ENCODE measurements at places on chromosomes 12 and 14.

DNA sequence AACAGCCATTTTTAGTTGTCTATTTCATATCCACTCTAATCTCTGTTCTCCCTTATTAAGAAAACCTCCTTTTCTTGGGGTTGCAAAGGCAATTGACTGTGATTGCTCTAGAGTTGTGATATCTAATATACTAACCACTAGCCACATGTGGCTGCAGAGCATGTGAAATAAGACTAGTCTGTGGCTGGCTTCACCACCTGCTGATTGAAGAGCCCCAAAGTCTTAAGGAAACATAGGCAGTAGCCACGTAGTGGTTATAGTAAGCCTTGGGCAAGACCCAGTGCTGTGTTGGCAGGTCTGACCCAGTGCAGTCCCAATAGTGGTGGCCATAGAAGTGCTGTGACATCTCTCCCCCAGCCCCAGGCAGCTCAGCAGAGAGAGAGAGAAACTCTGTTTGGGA, 28.4 kb upstream of the ATP2B1 start:
- DNase-seq, result no peak

GRCh38 chr12:9118158-9118557, 2.4 kb upstream of the A2M start:
- no peak for DNase-seq

DNA sequence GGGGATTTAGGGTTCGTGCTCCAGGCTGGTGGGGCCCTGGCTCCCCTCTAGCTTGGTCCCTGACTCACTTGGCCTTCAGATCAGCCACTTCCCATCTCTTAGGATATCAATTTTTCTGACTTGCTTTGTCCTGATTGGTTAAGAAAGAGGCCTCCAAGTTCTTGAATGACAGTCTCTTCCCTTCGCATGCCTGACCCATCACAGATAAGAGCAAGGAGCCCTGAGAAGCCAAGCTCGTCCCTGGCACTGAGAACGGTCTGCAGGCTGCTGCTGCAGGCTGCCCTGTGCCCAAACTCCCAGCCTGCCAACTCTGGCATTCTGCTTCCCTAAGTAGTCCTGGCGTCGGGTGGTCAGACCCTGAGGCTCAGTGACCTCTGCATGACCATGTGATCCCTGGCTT, 794 bp upstream of the LRTM2 start:
- DNase-seq, result no peak

DNA sequence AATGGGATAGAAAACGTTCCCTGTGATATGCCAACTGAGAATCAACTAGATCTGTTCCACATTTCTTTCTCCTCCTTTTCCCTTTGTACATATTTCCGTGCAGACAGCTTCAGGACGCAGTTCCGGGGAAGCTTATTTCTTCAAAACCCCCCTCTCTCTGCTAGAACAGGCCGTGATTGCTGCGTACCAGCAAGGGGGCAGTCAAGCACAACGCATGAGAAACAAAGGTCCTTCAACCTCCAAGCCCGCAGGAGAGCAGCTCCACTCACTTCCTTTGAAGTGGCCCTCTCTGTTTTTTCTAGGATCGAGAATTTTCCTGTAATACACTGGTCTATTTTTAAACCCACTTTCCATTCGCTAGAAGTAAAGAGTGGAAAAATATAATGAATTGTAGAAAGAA, 80.8 kb downstream of the ZNF664 start:
- DNase-seq, result peak; percentile 46

DNA sequence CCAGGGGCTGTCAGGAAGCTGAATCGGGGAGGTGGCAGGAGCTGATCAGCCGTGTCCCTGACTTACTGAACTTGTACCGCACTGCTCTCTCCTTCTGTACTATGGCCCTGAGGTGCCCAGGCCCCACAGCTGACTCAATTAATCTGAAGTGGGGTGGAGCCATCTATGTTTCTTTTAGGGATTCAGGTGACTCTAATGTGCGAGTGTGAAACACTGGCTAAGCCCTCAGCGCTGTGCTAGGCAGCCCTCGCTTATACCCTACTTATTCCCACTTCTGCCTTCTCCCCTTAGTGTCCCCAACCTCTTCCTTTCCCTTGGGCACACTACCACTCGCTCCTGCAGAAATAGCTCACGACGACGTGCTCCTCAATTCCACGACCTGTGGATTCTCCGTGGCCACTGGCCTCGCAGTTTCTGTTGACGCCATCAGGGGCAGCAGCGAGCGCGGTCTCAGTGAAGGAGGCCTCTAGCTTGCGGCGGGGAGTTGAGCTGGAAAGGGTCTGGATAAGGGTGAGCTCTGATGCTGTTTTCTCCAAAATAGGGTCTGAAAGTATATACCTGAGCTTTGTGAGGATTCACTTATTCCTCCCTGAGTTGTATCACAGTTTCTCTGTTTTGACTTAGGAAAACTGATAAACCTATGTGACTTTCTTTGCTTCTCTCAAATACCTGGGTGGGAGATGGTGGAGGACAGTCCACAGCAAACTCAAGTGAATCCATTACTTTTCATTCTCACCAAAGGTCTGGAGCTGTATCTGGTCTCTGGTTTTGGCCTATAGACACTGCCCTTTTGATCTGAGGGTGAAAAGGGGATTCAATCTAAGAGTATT, 167.6 kb downstream of the SLC41A2 start:
- no peak for DNase-seq

- peak; percentile 89 for DNase-seq
Observed at GRCh38 chr12:53696285-53696654, 20.4 kb upstream of the ATP5MC2 start.

- peak; percentile 11 for DNase-seq
Observed at GRCh38 chr12:105084251-105085250, at the start of gene ALDH1L2. TSS of gene ALDH1L2 (minus strand) at chr12:105084458. CDS start at chr12:105084436, 22 bp downstream.

GRCh38 chr12:93317227-93317626, 60.5 kb upstream of the NUDT4 start:
- peak; percentile 26 for DNase-seq

DNA sequence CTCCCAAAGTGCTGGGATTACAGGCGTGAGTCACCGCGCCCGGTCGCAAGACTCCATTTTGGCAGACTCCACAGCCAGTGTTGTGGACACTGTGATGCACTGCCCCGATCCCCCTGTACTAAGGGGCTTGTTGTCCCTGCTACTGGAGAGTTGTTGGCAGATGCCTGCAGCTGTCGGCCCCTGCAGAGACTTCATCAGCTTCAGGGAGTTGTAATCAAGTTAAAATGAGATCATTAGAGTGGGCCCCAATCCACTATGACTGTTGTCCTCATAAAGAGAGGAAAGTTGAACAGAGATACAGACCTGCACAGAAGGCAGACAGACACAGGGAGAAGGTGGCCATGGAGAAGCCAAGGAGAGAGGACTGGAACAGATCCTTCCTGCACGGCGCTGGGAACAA, 23.7 kb upstream of the TUBA1A start:
- no peak for DNase-seq

DNA sequence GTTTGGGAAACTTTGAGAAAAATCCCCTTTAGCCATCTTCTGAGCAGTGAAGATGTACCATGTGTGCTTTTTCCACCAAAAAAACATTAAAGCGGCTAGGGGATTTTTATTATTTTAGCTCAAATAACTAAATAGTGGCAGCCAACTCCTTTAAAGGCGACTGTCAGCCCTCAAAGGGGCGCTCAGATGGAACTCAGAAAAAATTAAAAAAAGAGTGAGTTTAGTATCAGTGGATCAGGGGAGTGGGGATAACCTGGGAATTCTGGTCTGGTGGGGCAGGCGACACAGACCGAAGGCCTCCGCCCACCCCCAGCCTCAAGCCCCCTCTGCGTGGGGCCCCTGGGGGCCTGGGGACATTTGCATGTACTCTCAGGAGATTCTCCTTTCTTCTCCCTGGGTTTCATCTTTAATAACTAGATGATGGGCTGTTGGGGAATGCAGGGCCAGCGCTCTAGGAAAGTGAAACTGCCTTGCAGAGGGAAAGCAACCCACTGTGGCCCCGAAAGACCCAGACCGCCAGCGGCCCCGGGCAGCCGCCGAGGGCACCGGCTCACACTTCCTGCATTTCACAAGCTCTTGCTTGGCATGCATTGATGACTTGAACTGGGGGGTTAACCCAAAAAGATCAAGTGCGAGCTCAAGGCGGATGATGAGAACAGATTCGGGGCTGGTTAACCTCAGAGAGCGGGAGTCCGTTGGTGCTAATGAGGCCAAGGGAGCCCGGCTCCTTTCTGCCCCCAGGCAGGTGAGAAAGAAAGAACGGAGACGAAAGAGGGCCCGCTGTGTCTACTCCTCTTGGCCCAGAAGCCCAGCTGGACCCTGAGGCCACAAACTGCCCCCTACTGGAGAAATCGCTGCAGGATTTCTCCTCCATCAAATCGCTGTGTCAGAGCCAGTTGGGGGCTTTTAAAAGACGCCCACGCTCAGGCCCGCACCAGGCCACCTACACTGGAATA, 7.3 kb upstream of the BATF start:
- DNase-seq, result no peak

DNA sequence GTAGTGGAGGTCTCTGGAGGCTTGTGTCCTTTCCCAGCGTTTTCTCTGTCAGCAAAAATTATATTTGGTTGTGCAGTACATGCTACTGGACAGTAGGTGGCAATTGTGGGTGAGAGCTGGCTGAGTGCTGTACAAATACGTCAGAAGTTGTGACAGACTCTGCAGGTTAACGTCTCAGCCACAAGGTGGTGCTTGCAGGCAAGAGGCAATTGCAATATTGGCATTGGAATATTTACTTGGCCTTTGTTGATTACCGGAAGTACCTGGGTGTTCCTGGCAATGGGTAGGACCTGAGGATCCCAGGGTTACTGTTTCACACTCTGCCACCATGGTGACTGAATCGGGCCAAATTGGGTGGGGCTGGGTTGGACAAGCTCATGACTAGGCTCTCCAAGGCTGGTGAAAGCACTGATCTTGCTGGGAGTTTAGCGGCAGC, 333.9 kb upstream of the LMO3 start:
- DNase-seq, result peak; percentile 52

- DNase-seq, result no peak
Observed at GRCh38 chr14:25358330-25358729, 308.4 kb upstream of the STXBP6 start.

DNA sequence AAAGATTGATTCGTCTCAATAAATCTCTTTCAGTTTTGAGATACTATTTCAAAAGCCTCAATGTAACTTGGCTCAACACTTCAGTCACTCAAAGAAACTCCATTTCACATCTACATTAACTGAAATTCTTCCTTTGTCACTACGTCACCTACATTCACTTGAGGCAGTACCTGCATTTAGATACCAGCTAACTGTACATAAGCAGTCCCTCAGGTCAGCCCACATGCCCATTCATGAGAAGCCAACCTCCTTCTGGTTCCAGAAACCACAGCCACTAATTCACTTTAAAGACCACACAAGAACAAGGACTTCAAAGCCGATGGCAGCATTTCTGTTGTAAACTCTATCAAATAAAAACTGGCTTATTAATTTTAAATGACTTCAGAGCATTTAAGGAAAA, 43.0 kb downstream of the SETD3 start:
- DNase-seq, result no peak

GRCh38 chr12:120453977-120454376, 7.7 kb downstream of the GATC start:
- DNase-seq, result peak; percentile 7

- DNase-seq, result no peak
Observed at GRCh38 chr14:101489092-101489760, 72.1 kb upstream of the DIO3 start.

DNA sequence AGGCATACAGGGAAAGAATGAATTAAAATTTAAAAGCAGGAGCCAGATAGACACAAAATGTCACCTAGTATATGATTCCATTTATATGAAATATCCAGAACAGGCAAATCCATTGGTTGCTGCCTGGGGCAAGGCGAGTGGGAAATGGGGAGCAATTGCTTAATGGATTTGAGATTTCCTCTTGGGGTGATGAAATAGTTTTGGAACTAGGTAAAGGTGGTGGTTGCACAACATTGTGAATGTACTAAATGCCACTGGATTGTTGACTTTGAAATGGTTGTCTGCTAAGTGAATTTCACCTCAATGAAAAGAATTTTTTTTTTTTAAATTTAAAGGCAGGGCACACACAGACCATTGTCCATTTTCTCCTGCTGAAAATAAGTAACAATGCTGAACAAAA, 61.9 kb downstream of the ABCC9 start:
- no peak for DNase-seq

GRCh38 chr14:101181446-101182313, 278.2 kb upstream of the RTL1 start:
- no peak for DNase-seq

- peak; percentile 70 for DNase-seq
Observed at GRCh38 chr12:31491841-31492598, 98.9 kb downstream of the DENND5B start.

- DNase-seq, result no peak
Observed at GRCh38 chr14:98162856-98163805, 1108.9 kb downstream of the BCL11B start.

GRCh38 chr12:45203767-45204166, 12.1 kb upstream of the ANO6 start:
- DNase-seq, result no peak

Measured in kidney glomerular epithelial cell (primary cell).